ENCODE measurements at places on chromosomes 7 and 10.
A peak's percentile ranks its signal among the peaks of the same experiment; 100 is the strongest.

DNA sequence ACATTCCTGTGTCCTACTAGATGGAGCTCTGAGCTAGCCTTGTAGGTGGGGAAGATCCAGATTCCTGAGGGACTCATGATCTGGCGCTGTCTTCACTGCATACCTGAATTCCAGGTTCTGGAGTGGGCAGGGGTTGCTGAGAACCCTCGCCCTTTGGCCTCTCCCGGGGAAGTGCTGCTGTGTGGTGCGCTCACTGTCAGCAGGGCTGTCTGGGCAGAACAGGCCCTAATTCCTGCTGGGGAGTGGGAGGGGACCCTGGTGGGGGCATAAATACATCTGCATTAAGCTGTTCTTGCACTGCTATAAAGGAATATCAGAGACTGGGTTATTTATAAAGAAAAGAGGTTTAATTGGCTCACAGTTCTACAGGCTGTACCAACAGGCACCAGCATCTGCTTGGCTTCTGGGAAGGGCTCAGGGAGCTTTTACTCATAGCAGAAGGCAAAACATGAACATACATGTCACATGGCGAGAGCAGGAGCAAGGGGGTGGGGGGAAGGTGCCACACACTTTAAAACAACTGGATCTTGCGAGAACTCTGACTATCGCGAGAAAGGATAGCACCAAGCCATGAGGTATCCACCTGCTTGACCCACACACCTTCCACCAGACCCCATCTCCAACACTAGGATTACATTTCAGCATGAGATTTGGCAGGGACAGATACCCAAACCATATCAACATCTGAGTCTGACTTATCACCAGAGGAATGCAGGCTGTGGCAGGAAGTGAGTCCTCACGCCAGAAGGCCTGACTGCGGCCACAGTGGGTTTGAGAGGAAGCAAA, 115.0 kb downstream of the ADCY1 start:
- peak; percentile 27 for DNase-seq

- DNase-seq, result peak; percentile 65
Observed at GRCh38 chr7:38105874-38106483, 72.1 kb upstream of the STARD3NL start.

DNA sequence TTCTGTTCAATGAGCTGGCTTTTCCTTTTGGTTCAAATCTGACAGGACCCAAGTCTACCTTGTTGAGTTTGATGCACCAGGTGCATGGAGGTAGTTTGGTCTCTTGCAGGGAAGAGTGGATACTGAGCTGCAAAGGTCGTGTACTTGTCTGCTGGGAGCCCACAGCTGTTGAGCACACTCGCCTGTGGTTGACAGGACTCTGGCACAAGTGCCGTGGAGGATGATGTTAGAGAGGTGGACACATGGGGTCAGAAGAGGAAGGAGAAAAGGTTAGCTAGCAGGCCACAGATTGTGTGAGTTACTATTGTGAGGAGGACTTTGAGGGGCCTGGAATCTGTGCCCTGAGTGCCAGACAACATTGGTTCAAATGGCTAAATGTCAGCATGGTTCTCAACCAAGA, 197.3 kb downstream of the CREB5 start:
- DNase-seq, result no peak

DNA sequence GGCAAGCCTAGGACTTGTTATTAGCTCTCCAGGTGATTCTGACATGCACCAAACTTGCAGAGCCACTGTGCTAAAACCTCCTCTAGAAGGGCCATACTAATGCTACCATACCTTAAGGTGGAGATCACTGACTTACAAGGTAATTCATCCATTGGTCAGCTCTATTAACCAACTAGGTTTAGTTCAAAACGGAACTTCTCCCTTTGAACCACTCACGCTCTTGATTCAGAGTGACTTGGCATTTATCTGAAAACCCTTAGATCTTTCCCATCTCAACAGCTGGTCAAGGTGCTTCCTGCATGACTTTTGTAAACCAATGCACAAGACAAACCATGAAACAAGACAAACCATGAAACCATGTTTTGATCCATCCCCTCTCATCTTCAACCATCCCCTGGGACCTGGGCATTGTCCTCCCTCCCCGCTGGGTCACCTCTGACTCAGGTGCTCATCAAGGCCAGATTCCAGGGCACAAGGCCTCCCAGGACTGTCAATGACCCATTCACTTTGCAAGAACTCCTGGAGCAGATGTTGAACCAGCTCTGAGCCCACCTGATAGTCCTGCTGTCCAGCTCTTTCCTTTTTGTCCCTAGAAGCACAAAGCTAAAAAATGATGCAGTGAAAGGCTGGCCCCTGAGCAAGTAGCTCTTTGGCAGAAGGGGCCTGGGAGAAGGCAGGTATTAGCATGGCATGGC, 18.8 kb downstream of the IMPDH1 start:
- no peak for DNase-seq

DNA sequence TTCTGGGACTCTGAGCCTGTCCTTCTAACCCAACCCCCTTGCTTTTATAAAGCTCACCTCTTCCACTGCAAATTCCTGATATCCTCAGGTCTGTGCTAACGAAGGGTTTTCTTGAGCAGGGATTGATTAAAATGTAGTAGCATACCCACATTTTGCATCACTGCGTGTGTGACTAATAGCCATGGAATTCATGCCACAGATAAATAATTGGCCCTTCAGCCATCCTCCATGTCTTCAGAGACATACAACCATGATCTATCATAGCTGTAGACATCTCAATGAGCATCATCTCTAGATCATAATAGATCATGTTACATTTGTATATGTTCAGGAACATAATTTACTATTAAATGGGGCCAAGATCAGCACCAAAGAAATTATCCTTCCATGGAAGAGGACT, 990.3 kb downstream of the KCNMA1 start:
- no peak for DNase-seq

- DNase-seq, result no peak
Observed at GRCh38 chr10:118804262-118804773, 49.5 kb upstream of the CACUL1 start.

DNA sequence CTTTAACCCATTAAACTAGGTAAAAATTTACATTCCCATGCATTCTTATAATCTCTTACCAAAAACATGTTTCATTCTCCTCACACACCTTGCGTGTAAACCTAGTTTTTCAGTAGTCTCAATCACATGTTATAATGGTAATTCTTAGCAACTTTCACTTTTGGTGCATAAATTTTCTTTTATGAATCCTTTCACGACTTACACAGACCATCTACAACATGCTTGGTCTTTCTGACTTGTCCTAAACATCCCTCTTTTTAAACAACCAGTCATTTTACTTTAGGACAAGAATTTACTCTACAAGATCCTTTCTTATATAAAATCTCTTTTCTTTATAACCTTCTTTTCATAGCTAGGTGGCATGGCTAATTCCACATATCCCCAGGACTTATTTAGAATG, 25.8 kb downstream of the FBXL13 start:
- peak; percentile 56 for DNase-seq

- no peak for DNase-seq
Observed at GRCh38 chr7:37364856-37365255, 83.8 kb downstream of the ELMO1 start.

- DNase-seq, result peak; percentile 3
Observed at GRCh38 chr7:12494687-12495024, 75.9 kb upstream of the SCIN start.

- DNase-seq, result no peak
Observed at GRCh38 chr10:641149-642010, 48.1 kb downstream of the DIP2C start.

- DNase-seq, result no peak
Observed at GRCh38 chr10:103013416-103013815, 95.3 kb downstream of the CNNM2 start.

All from OCI-M1 (cell line).